ENCODE measurements at places on chromosomes 6 and 20.
A peak's percentile ranks its signal among the peaks of the same experiment; 100 is the strongest.

DNA sequence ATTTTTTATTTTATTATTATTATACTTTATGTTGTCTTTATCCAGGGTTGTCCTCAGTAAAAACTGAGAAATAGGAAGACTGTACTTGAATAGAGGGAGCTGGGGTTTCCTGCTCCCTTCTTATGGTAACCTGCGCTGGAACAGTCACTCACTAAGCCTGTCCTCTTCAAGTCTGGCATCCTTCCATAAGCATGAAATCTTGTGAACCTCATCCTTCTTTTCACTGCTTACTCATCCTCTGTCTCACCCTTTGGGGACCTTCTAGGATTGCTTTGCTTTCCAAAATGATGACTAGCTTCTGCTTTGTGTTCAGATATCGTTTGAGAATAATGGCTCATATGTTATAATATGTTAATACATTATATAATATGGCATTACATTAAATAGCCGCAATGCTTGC lies 90.6 kb downstream of the C6orf118 start:
- DNase-seq = no peak

GRCh38 chr20:43721097-43721428 lies 5.7 kb downstream of the GTSF1L start:
- no peak for DNase-seq

GRCh38 chr6:80976336-80976735 lies 776.1 kb downstream of the TENT5A start:
- no peak for DNase-seq

GRCh38 chr20:63696306-63696627 lies 185 bp upstream of the TNFRSF6B start:
- no peak for DNase-seq

GRCh38 chr20:38726804-38727606 lies 2.7 kb downstream of the SLC32A1 start:
- DNase-seq = peak; percentile 38

DNA sequence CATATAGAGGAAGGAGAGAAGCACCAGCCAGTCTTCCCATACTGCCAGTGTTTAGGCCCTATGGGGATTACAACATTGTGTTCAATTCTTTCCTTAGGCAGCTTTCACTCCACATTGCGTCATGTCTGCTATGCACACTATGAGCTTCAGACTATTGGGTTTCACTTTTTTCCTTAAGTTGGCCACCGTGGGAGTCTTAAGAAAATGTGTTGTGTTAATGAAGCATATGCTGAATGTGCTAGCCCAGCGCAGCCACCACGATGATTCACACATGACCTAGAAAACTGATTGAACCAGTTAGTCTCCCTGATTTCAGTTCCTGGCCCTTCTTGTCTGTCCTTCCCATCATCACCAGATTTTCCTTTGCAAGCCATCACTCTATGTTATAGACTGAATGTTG lies 21.5 kb downstream of the TUBB2B start:
- no peak for DNase-seq

- DNase-seq = no peak
These were observed 98.1 kb upstream of the VSTM2L start for GRCh38 chr20:37804584-37805566.

DNA sequence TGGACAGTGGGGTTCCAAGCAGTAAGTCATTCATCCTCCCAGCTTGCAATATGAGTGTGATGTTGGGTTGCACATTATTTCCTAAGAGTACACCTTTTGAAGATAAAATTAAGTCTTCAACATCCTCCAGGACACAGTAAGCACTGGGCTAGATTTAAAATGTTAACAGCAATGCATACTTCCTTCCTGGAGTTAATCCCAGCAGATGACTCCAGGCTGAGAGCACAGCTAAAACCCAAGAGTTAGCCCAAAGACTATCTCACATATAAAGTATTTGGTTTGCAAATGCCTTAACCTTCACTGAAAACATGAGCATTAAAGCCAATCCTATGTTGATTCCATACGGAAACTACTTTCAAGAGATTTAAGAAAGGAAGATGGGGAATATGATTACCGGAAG lies 69.2 kb downstream of the SLC23A2 start:
- no peak for DNase-seq

- DNase-seq = no peak
These were observed 397 bp downstream of the WDR27 start for GRCh38 chr6:169701311-169701953.

DNA sequence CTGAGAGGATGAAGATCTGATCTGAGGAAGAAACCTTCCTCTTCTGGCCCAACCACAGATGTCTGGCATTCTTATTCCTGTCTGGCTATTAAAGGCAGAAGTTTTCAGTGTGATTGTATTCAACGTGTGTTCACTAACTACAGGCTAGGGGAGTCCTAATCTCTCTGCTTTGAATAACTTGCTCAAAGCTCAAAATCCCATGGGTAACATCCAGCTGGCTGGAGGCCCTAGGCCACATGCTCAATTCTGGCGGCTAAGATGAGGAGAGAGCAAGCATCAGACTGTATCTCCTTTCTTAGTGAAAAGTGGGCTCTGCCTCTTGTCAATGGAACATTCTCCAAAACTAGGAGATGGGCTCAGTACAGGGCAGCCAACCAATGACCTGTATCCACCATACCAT lies 478.0 kb downstream of the KIF16B start:
- no peak for DNase-seq

GRCh38 chr20:10716855-10717254 lies 43.1 kb upstream of the JAG1 start:
- DNase-seq = no peak

- DNase-seq = no peak
These were observed 30.8 kb upstream of the FKBP1A start for GRCh38 chr20:1423625-1424106.

- no peak for DNase-seq
These were observed 13.9 kb upstream of the NAA20 start for GRCh38 chr20:20003031-20003954.

DNA sequence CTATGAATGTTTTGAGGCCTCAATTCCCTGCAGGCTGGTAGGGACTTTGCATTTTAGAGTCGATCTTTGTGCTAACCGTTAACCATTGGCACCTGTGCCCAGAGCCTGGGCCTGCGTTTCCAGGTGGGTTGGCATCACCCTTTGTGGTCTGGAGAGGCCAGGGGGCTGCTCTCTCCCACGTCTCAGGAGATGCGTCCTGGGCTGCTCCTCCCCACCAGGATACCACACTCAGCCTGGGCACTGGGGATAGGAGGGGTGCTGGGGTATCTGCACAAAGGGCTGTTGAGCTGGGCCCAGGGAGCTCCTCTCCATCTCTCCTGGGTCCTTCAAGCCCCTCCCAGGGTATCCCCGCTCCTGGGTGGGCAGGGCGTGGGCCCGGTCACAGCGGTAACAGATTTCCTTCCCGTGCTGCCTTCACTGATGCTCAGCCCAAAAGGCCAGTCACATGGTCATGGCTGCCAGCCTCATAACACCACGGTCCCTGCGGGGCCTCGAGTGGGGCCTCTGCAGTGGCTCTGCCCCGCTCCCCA lies 266.2 kb downstream of the TAF4 start:
- no peak for DNase-seq

DNA sequence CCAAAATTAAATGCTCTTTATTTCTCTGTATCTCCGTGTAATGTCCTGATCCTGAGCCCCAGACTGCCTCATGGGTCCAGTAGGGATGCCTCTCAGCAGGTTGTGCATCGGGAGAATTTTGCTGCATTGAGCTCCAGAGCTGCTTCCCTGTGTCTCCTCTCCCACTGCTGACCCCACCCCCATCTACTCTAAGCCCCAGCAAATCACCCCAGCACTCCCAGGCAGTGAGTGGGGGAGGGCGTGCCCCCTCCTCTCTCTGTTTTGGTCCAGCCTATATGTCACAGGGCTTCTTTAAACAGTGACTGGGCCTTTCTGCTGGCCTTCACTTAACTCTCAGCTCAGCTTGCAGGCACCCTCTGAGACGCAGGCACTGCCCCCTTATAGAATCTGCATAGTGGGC lies 228.8 kb upstream of the QKI start:
- no peak for DNase-seq

DNA sequence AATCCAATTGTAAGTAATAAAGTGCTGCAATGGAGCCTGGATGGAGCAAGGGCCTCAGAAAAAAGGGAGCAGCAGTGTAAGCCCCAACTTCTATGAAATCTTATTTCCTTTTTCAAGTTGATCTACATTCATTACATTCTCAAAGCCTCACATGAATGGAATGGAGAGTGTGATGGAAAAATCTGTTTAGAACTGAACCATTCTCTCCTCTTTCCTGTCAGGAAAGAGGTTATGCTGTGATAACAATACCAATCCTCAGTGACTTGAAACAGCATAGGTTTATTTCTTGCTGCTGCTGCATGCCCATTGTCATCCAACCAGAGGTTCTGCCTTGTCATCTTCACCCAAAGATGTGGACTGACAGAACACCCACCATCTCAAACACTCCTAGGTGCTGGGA lies 8.9 kb upstream of the OR2H2 start:
- DNase-seq = no peak

DNA sequence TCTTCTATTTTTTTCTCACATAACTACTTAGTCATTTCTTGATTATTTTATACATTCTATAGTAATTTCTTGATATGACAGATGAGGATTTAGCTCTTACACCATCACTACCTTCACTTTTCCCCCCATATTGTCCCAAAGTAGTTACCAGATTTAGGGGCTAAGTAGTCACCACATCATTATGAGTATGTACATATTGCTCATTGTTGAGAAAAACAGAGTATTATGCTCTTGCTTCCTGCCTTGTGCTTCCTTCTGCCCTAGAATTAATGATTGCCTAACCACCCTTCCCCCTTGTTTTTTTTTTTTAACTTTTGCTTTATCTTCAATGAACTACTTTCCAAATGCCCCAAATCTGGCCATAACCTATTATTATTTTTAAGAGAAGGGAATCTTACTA lies 6.8 kb upstream of the HLA-B start:
- no peak for DNase-seq

DNA sequence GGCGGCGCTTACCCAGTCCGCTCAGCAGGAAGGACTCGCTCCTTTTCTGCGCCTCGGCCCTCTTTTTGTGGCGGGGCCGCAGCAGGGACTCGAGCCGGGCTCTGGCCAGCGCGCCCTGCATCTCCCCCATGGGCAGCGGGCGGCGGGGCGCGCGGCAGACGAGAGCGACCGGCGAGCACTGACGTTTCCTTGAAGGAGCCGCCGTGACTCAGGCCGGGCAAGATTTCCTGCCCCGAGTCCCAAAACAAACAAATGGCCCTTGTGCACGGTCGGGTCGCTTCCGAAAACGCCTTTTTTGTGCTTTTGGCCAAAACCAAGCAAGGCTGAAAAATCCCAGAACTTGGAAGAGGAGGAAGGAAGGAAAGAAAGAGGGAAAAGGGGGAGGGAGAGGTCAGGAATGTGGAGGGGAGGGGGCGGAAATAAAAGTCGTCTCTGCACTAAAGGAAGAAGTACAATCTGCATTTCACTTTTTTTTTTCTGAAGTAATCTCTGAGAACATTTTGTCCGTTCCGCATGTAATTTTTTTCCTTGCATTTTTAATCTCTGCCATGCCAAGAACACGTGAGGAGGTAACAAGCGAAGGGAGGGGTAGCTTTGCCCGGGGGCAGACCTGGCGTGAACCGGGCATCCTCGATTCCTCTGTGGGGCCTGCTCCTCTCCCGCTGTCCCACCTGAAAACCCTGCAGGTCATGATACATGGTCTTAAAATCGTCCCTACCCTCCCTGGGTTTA lies 123.3 kb upstream of the SLC2A12 start:
- DNase-seq = no peak

DNA sequence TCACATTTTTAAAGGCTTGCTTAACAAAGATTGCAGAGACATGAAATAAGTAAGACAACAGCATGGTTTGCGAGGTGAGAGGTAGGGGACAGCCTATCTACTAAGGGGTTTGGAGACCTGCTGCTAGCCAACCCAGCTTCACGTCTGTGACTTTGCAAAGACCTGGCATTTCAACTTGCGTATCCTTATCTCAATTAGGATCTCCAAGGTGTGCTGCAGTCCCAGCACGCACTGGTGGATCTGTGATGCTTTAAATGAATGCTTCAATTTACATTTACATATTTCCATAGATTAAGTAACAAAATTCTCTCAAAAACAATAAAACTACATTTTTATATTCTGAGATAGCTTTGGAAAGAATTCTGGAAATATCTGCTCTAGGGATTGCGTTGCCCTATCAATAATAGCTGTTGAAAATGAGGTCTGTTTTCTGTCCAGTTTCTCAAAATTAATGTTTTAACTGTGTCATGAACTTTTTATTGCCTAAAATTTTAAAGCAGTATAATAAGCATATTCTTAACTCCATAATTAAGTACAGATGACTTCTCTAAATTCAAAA lies 124.4 kb upstream of the EDN1 start:
- no peak for DNase-seq

Measured in D721Med (cell line).